Stimulated activated CD8-positive, alpha-beta memory T cell treated with anti-CD3 and anti-CD28 coated beads, Interleukin-15, amount 100 ng/mL, for 24 hours (primary cell): ENCODE measurements at places on chromosomes 6 and 20.

- no peak for DNase-seq
Observed at GRCh38 chr20:35458388-35458787, 3.0 kb downstream of the CEP250 start.

GRCh38 chr6:135869857-135870256 lies 18.4 kb downstream of the PDE7B start:
- no peak for DNase-seq

DNA sequence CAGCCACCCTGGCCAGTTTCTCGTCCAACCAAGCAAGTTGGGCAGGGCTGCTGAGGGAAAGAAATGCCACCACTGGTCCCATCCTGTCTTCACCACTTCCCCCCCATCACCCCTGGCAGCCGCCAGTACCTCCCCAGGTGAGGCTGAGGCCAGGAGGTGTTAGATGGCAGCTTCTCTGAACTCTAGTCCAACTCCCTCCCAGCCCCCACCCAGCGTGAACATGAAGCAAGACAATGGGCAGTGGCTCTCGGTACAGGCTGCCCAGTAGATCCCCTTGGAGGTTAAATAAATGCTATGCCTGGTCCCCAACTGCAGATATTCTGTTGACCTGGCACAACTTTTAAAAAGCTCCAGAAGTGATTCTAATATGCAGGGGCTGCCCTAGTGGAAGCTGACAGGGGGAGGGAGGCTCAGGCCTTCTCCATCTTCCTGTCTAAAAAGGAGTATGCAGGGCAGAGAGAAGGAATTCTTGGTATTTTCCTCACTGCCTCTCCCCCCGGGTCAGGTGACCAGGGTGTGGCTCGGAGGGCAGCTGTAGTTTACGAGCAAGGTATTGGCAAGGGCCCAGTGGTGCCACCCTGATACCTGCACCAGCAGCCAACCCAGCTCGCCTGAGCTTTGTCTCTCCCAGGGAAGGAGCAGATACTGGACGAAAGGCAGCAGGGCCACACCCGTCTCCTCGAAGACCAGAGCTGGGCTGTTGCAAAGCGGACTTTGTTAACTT lies 25.7 kb downstream of the KCNK5 start:
- no peak for DNase-seq

DNA sequence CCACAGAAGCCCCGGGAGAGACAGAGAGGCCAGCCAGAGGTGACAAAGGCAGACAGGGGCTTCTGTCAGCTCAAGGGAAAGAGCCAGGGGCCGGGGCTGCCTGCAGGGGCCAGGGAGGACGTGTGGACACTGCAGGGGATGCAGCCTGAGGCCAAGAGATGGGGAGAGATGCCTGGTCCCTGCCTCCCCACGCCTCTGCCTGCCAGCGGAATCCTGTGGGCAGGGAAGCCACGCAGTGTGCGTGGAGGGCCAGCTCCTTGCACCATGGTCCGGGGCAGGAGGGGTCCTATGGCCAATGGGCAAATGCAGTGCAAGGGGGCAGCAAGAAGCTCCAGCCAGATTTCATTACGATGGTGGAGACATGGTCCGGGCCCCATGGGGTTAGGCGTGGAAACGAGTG lies 224.9 kb downstream of the CDH4 start:
- DNase-seq, result no peak

DNA sequence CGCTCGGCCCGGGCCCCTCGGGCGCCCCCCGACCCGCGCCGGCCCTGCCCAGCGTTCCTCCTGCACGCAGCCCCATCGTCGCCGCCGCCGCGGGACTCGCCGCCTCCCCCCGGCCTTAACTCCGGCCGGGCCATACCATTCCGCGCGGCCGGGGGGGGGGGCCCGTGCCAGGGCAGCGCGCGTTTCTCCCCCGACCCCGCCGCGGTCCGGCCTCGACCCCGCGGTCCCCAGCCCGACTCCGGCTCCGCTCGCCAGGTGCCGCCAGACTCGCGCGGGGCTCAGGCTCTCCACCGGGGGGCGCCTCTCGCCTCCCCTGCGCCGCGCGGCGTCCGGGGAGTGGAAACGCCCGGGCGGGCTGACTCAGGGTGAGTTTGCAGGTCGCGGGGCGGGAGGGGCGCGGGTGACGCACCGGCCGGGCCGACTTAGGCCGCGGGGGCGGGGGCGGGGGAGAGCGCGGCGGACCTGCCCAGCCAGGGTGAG lies at the start of gene SRXN1:
SRXN1 (minus strand) TSS at position 91 of the 480 bp plus-strand sequence; CDS start at position 76, 15 bp downstream.
- DNase-seq, result peak; percentile 71

DNA sequence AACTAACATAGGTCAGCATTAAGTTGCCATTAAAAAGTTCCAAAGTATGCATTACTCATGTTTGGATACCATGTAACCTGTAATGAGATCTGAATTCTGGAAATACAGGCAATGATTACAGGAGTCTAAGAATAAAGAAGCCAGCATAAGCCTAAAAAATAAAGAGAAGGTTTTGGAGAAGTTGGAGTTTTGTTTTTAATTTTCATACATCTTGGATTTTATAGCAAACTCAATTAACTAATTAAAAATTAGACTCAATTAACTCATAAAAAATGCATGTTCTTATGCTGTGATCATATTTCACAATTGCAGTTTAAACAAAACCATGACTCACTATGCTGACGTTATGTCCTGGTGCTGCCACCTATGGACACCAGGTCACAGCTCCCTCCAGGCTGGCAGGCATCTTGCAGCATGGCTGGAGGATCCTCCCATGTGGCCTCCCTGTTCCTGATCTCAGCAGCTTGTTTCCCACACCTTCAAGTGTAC lies 648.8 kb upstream of the AGPAT4 start:
- no peak for DNase-seq
